ENCODE measurements at places on chromosomes 12 and 14.

DNA sequence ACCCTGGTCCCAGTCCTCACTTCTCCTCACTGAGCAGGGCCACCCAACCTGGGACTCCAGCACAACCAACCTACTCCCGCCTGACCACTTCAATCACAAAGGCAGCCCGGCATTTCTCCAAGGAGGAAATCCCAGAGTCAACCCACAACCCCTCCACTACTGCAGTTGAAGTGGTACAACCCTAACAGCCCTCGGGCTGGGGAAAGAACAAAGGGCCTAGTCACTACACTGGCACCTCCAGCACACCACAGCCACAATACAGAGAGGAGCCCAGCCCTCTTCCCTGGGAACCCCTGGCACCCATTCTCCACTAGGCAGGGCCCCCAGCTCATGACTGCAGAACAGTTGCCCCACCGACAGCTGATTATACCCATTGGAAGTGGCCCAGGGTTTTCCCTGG is 13.7 kb upstream of the OR5AU1 start:
- DNase-seq: no peak

- no peak for DNase-seq
These were observed 74.7 kb downstream of the ITPK1 start for GRCh38 chr14:93040982-93041381.

GRCh38 chr12:89072294-89073026 is 279.8 kb downstream of the DUSP6 start:
- no peak for DNase-seq

DNA sequence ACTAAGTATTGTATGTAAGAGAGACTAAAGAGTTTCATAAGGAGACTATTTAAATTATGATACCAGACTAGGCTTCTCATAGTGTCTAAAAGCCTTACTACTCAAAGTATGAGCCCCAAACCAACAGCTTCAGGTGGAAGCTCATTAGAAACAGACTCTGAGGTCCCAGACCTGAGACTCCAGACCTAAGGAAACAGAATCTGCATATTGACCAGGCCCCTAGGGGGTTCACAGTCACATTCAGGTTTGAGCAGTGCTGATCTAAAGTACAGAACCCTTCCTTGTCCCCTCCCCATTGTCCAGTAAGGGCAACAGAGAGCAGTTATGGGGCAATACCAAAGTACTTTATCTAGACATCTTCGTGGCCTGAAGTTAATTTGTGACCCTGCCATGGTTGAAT is 87.7 kb downstream of the SSPN start:
- no peak for DNase-seq

GRCh38 chr12:106178562-106178961 is 39.8 kb upstream of the NUAK1 start:
- DNase-seq: no peak

Data from posterior cingulate gyrus (tissue), 11 donors.